ENCODE measurements at places on chromosomes 1 and 21. TPM values are rescaled to one million over a fixed set of nuclear protein-coding genes. Genes with fewer than 3 reads are reported as not detected.

GRCh38 chr21:16084776-16085364 is 355.1 kb downstream of the USP25 start:
- DNase-seq = peak; percentile 84

Gene PLA2G5
- total RNA-seq = 2.9 TPM

Gene LMX1A
- total RNA-seq = not detected

Gene PRAMEF4
- total RNA-seq = not detected

- no peak for DNase-seq
These were observed 11.3 kb downstream of the FAM20B start for GRCh38 chr1:179036844-179037465.

Gene SLC30A2
- not detected for total RNA-seq

Gene VN1R5
- total RNA-seq = not detected

DNA sequence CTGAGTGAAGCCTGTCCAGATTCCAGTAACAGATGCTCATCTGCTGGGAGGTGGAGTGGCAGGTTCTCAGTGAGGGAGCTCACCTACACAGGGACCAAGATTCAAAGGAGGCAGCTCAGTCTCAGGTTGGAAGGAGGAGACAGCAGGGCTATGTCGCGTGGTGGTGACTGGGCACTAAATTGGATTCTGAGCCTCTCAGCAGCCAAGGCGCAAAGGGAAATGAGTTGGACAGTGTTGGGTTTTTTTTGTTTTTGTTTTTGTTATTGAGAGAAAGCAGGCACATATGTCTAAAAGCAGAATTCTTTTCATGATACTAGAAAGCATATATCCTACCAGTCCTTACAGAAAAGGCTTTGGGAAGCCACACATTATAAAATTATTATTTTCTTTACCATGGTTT is 26.2 kb downstream of the UMODL1 start:
- no peak for DNase-seq

GRCh38 chr1:35605071-35605866 is 32.2 kb downstream of the TFAP2E start:
- no peak for DNase-seq

DNA sequence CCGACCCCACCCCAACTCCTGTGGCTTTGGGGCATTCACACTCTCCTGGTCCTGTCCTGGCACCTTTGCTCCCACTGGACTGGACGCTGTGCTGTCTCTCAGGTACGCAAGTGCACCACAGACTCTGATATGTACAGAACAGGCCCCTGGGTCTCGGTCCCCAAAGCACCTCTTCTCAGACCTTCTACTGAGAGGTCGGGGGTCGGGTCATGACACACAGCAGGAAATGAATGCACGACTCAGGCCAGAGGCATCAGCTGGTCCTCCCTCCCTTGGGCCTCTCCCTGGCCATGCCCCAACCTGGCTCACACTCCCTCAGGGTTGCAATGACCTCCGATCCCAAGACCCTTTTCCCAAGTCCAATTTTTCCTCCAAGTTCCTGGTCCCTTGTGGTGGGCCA is 1.8 kb upstream of the KRTAP10-12 start:
- DNase-seq = peak; percentile 37

Gene GPR157
- 5.4 TPM for total RNA-seq

GRCh38 chr21:43368685-43369084 is 58.2 kb downstream of the SIK1 start:
- DNase-seq = no peak

GRCh38 chr1:13514821-13515220 is 1.0 kb upstream of the LRRC38 start:
- DNase-seq = no peak

DNA sequence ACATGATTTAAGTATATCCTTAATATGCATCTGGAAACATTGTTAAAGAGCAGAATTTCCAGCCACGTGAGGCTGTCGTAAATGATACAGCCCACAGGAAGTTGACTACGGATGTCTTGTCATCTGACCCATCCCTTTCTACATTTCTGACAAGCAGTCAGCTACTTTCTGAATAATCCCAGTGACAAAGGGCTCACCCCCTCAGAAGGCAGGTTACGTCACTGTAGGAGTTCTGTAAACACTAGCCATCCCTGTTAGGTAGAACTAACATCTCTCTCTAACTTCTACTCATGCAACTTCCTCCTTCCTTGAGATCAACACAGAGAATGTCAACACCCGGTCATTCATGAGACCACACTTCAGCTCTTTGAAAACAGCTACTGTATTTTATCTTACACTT is 259.2 kb downstream of the GREM2 start:
- peak; percentile 23 for DNase-seq

GRCh38 chr1:184110272-184111204 is 59.0 kb downstream of the TSEN15 start:
- peak; percentile 49 for DNase-seq

GRCh38 chr1:214664651-214665433 is 61.8 kb downstream of the CENPF start:
- no peak for DNase-seq

Gene NFIA
- total RNA-seq = 8.0 TPM

DNA sequence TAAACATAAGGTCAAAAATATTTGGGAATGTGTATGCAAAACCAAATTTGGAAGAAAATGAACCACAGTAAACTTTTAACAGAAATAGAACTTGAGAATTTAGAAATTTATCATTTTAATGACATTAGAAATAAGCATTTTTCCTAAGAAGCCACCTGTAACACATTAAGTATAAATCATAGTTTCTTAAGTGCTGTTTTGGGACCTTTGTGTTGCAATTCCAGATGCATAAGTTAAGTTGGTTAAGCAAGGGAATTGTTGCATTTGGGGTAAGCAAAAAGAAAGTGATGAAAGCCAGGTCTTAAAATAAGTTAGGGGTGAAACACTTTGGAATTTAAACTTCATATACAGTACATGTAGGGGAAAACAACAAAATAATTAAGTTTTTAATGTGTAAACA is 49.8 kb downstream of the CDKN2C start:
- no peak for DNase-seq
